ENCODE measurements at places on chromosomes 7 and 10.

DNA sequence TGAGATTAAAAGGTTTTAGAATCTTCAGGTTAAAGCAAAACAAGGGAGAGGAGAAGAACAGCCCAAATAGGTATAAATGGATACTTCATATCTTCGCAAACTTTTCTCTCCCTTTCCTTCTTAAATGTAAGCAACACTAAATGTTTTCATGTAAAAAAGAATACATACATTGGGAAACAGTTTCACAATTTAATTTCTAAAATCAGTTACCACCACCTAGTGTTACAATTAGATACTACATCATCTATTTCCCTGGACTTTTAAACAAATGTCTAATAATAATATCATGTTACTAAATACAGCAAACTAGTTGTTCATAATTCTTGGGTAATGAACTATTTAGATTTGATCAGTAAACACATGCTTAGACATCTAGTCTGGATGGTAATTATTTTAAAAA lies 35.8 kb downstream of the MINDY3 start:
- no peak for DNase-seq

DNA sequence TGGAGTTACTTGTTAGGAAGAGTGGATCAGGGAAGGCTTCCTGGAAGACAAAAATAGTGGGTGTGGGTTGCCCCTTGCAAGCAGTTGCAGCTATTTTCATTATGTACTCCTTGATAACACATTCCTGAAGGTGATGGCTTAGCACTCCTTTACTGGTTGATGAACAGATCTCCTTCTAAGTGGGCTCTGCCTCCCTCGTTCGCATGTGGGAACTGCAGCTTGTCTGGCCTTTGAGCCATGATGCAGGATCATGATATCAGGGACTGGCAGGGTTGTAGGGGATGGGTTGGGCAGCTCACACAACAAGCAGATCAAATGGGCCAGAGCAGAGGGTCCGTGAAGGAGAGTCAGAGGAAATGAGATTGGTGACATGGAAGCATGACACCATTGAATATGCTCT lies 28.8 kb upstream of the LRRC4 start:
- DNase-seq, result no peak

GRCh38 chr10:86068231-86069054 lies 298.2 kb downstream of the GRID1 start:
- DNase-seq, result no peak

DNA sequence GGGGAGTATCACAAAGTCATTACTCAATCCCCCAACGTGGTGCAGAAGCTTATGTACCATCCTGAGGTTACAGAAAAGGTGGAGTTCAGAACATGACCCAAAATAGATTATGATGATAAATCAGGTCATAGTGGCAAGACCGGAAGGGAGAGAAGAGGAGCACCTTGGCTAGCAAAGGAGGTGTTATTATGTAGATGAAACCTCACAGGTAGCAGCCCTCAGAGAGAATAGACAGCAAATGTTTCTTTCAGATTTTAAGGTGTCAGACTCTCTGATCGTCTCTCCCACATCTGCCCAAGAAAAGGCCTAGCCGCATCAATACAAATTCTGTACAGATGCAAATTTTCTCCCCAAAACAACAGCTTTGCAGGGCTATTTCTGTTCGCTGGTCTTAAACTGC lies 88.3 kb upstream of the SEMA3D start:
- no peak for DNase-seq

DNA sequence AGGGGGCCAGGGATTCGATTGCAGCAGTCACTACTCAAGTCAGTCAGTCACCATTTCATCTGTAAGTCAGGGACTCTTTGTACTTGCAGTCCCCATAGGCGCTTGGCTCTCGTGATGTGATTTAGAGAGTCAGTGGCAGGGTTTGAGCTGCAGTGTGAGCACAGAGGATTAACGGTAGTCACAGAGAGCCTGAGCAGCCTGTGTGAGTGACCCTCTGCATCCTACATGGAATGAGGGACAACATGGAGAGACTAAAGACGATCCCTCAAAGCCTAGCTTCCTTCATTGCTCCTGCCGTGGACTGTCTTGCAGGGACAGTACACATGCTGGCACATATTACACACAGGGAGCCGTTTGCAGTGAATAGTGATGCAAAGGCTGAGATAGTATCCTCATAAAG lies 56.3 kb downstream of the PRPF18 start:
- no peak for DNase-seq

DNA sequence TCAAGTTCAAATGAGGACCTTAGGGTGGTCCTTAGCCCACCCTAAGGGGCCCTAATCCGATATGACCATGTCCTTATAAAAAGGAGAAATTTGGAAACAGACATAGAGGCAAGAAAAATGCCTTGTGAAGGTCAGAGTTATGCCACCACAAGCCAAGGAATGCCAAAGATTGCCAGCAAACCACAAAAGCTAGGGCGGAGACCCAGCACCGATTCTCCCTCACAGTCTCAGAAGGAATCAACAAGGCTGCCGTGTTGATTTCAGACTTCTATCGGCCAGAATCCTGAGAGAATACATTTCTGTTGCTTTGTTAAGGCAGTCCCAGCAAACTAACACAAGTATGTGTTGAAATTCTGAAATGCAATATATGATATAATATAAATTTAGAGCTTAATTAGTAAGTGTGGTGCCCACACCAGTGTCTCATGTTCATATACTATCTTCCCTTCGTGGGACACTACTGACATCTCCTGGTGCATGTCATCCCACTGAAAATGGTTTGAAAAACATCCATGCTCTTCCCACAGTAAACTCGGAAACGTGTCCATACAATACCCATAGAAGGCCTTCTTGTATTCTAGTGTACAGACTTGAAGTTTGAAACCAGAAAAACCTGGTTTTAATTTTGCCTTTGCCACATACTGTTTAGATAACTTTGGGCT lies 349.0 kb downstream of the TNS3 start:
- no peak for DNase-seq

DNA sequence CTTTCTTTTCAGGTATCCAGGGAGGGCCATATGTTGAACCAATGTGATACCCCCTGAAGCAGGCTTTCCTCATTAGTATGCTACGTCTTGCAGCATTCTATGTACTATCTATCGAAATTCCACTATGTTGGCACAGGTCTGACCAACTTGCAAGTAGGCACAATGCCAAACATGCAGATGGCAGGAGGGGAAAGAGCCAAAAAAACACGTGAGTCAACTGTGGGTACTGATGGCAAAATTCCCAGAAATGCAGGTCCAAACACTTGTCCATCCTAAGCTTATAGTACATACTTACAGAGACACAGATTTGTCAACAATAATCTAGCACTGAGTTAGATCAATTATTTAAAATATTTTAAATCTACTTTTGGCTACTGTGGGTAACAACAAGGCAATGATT lies 394.9 kb downstream of the DGKB start:
- DNase-seq, result no peak

DNA sequence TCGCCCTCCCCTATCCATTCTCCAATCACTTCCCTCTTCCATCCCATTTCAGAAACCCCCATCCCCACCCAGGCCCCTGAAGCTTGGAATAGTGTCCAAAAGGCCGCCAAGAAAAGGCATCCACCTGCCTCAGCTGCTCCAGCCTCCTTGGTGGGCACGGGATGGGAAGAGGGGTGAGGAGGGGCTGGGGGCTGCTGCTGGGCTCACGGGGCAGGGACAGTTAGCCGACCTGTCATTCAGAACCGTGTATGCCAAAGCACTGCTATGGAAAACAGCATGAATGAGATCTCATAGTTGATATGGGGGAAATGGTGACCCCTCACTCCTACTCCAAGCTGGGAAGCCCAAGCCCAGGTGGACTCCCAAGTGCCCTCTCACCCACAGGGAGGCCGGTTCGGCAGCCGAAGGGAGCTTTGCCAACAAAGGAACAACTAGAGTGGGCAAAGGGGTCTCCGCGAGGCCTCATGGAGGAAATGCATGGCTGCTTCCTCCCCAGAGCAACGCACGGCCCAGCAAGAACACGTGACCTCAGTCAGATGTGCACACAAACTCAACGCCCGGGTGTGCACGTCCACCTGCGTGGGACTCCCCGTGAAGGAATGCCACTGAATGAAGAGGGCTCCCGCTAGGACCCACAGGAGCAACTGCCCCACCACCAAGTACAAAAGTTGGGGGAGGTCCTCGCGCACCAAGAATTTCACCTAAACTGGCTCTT lies 52.5 kb downstream of the EBF3 start:
- DNase-seq, result no peak

DNA sequence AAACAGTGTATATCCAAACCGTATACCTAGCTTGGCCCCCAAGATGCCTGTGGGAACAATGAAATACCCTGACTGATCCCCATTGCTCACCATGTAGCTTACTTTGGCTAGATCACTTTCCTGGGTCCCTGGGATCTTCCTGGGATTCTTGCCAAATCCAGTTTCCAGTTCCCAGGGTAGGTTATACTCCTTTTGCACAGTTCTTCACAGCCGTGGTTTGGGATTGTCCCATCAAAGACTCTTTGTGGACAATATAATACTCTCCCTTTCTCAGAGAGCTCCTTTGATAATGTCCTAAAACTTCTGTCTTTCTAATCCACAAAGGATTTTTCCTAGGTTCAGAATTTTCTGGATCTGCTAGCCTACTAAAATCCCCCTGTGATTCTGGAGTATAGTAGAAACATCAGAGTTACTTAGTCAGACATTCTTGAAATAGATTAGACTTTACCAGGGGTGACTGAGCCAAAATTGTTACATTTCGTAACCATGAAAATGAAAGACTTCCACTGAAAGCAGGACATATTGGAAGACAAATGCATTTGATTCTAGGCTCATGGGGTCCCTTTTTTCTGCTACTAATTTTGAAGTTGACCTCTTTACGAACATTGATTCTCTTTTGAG lies 388.3 kb upstream of the ETV1 start:
- DNase-seq, result no peak

DNA sequence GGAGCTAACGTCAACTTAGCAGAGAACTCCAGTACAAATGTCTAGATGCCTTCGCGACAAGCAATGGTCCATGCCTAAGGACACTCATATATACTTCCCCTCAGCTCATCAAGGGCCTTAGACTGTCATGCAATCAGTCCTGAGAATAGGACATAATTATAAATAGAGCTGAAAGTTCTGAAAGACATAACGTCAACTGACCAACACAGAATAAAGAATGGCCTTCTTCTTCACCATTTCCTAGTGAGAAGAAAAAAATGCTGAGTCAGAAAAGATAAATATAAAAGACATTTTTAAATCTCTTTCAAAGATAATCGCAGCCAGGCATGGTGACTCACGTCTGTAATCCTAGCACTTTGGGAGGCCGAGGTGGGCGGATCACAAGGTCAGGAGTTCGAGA lies 83.2 kb downstream of the ARMH3 start:
- DNase-seq, result no peak

- no peak for DNase-seq
Measured at GRCh38 chr10:124039483-124040013, 53.9 kb downstream of the CHST15 start.

DNA sequence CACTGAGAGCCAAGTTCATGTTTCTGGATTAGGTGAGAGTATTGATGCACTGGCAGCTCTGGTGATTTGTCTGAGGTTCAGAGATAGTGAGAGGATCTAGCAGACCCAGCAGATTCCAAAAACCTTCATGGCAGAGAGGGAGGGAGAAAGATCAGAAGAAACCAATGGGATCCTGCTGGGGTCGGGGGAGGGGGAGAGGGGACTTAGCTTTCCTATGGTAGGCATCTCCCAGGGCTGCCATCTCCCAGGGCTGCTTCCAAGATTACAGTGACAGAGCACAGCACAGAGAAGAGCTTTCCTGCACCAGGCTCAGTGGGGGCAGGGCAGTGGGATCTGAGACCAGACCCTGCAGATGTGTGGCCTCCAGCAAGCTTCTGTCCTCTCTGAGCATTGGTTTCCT lies 76.8 kb upstream of the GDF10 start:
- DNase-seq, result no peak

DNA sequence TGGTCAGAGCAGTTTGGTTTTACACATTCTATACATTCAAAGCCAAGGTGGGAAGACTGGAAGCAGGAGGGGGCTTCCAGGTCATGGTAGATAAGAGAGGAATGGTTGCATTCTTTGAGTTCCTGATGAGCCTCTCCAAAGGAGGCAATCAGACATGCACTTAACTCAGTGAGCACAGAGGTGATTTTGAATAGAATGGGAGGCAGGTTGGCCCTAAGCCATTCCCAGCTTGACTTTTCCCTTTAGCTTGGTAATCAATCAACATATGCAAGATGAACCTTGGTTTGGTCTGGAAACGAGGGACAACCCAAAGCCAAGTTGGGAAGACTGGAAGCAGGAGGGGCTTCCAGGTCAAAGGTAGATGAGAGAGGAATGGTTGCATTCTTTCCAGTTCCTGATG lies 31.4 kb downstream of the TCERG1L start:
- no peak for DNase-seq

DNA sequence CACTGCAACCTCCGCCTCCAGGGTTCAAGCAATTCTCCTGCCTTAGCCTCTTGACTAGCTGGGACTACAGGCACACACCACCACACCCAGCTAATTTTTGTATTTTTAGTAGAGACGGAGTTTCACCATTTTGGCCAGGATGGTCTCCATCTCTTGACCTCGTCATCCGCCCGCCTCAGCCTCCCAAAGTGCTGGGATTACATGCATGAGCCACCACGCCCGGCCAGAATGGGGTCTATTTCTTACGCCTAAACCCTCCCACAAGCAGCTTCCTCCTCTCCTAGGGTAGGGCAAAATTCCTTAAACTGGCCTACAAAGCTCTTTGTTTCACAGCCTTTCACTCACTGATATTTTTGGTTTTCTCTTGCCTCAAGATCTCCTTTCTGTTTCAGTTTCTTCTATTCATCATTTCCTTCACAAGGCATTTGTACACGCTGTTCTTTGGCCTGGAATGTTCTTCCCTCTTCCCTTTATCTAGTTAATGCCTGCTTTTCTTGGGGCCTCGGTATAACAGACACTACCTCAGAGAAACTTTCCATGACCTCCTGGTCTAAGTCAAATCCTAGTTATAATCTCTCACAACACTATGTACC lies 6.7 kb downstream of the CPEB3 start:
- DNase-seq, result no peak

DNA sequence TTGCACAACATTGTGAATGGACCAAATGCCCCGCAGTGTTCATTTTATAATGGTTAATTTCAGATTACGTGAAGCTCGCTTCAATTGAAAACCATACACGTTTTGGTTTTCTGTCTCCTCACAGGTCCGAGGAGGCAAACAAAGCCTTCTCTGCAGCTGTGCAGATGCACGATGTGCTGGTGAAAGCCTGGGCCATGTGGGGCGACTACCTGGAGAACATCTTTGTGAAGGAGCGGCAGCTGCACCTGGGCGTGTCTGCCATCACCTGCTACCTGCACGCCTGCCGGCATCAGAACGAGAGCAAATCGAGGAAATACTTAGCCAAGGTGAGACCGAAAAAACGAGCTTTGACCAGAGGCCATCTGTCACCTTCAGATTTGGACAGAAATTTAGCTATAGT lies 110.3 kb downstream of the TRRAP start:
- DNase-seq, result no peak
